ENCODE measurements at places on chromosomes 1 and 21.

GRCh38 chr21:38847556-38847955 is 41.8 kb downstream of the ETS2 start:
- no peak for DNase-seq

DNA sequence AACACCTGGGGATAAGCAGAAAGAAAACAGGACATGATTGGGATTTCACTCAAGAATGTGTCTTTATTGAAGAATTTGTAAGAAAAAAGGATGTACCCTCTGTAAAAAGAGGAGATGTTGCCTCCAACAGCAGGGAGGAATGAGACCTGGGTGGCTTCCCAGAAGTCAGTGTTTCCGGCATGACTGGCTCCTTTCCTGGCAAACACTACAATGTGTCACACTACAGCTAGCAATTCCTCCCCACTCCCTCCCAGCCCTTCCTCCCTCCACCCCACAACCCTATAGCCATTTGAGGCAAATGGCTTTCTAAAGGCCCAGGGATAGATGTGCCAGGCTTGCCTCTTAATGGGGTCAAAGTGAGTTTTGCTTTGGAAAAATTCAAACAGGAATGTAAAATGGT is 11.5 kb upstream of the COL8A2 start:
- peak; percentile 54 for DNase-seq

DNA sequence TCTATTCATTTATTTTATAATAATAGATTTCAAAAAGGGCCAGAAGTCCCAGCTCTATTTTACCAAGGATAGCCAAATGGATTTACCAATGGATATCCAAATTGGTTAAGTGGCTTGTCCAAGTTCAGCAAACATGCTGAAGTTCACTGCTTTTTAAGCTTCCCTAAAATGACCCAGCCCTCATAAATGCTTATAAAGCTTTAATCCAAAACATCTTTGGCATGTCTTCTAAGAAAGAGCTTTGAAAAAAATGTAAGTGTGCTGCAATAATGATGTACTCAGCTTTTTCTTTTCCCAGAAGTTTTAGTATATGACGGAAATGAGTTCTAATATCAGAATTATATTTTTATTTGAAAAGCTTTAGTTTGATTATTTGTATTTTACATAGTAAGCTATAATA is 451.5 kb upstream of the ADAMTS5 start:
- DNase-seq = no peak

DNA sequence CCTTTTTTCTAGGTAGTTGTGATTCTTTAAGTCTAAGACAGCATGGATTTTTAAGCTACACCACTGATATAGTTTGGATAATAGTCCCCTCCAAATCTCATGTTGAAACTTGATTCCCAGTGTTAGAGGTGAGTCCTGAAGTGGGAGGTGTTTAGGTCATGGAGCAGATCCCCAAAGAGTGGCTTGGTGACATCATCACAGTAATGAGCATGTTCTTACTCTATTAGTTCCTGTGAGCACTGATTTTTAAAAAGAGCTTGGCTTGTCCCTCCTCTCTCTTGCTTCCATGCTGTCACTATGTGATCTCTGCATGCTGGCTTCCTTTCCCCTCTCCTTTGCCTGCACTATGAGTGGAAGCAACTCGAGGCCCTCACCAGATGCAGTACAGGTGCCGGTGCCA is 115.5 kb downstream of the LEPR start:
- DNase-seq = no peak

- no peak for DNase-seq
Observed at GRCh38 chr1:12339811-12340543, 110.1 kb downstream of the VPS13D start.

- no peak for DNase-seq
Observed at GRCh38 chr1:186849271-186849671, 20.5 kb downstream of the PLA2G4A start.

DNA sequence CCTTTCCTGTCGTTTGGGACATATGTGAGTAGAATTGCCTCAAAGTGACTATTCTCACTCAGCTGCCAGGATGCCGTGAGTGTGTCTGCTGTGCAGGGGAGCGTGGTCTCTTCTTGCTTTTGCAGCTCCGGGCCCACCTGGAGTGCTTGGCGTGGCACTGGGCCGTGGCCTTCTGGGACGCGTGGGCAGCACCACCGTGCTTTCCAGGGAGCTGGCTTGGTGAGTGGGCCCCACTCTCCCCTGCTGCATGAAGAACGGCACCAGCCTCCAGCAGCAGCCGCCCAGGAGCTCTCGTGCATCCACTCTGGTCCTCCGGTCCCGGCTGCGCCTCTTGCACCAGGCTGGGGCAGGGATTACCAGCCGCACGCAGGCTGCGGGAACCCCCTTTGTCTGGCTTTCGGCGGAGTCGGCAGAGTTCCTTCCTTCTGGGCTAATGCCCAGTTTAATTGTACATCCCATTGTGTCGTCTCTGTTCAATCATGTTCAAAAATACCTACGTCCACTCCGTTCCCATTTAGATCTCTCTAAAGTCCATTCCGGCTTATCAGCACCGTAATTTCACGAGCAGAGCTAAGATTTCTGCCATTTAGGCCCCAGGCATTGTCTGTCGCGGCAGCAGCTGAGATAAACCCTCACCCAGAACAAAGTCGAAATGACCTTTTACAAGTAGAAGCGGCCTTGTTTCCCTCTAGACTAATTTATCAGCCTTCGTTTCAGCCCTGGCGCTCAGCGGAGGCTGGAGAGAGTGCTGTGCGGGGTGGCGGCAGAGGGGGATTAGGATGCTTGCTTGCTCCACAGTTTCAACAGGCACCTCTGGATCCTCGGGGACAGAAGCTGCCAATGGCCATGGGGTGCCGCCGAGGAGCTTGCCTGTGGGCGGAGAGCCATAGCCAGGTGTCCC is 129.6 kb downstream of the PRDM16 start:
- no peak for DNase-seq

DNA sequence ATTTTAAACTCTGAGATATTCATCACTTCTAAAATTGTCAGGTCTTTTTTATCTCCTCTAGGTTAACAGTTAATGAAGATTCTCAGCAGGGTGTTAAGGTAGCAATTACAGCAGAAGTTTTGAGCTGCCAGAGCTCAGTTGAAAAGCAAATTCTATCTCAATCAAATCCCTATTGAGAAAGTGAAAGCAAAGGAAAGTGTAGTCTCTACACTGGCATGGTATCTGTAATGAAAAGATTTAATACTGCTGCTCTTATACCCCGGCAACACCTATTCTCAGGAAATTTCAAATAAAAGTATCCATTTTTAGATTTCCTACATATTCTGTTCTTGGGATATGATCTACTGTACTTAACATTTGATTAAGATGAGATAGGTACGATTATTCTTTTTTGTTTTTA is 913.5 kb downstream of the MRPL39 start:
- DNase-seq = no peak

- DNase-seq = no peak
Observed at GRCh38 chr1:165675794-165676193, 22.6 kb downstream of the ALDH9A1 start.

DNA sequence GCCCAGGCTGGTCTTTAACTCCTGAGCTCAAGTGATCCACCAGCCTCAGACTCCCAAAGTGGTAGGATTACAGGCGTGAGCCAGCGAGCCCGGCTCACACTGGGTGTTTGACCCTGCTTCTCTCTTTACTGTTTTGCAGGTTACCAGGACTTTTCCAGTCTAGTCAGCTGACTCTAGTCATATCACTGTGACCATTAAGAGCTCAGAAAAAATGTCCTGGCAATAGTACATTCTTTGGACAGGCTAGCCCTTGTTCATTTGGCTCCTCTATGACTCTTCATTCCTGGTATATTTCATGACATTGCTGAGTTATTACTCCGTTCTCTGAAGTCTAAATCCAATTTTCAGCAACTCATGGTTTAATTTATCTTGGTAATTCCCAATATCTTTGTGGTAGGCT is 8.0 kb upstream of the CA6 start:
- DNase-seq = no peak

- DNase-seq = no peak
Observed at GRCh38 chr1:117032681-117033539, 27.2 kb upstream of the TTF2 start.

GRCh38 chr1:19925342-19926070 is 2.1 kb upstream of the PLA2G2E start:
- DNase-seq = no peak

DNA sequence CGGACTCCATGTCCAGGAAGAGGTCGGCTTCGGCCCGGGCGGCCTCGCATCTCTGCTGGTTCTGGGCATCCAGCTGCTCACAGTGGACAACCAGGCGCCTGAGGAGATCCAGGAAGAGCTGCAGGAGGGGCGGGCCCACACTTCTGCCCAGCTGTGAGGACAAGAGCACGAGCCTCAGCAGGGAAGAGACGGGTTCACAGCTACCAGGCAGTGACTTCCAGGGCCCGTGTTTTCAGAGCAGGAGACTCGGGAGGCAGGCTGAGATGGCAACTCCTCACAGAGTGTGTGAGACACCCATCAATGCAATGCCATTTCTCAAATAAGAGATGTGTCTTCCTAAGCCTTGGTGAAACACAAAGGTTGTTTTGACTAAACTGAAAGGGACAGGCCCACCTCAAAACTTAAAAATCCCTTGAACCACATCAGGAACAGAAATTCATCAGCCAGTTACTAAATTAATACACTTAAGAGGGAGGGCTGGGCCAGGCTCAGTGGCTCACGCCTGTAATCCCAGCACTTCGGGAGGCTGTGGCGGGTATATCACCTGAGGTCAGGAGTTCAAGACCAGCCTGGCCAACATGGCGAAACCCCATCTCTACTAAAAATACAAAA is 43.4 kb downstream of the URB1 start:
- no peak for DNase-seq

DNA sequence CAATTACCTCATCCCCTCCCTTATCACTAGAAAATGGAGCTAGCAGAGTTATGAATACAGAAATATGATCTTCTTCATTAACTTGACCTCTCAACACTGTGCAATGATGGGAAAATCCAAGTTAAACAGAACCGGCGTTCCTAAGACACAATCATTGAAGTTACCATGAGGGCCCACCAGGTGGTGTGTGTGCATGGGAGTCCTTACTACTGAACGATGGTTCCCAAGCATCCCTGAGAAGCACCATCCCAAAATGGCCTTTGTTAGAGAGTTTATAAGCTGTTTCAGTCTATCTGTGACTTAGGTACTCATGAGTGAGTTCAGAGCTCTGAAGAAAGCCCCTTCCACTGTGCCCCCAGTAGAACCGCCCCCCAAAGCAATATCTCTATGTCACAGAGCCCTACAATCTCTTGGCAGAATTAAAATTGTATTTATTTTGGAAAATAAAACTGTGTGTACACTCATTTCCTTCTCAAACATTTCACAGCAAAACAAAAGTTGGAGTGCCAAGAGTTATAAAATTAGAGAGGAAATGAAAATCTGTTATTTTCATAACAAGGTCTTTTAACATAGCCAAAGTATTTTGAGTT is 56.8 kb downstream of the PLD5 start:
- peak; percentile 64 for DNase-seq

DNA sequence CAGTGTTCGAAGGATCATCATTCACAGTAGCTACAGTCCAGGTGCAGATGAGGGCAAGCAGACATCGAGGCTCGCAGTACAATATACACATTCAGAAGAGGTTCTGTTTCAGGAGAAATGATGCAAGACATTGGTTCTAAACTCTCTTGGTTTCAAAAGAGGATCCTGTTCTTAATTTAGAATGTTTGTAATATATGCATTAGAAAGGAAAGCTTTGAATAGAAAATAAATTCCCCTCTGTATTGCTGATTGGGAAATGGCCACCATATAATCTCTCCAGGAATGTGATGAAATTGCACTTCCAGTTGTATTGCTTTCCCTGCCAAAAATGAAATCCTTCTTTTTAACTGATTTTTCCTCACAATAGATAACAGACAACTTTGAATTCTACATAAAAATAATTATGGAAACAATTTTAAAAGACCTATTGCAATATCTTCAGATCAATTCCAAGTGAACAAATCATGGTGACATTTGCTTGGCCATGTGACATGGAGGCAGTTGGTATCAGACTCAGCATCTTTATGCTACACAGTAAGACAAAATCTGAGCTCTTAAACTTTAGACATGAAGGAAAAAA is 27.6 kb upstream of the SIPA1L2 start:
- no peak for DNase-seq

DNA sequence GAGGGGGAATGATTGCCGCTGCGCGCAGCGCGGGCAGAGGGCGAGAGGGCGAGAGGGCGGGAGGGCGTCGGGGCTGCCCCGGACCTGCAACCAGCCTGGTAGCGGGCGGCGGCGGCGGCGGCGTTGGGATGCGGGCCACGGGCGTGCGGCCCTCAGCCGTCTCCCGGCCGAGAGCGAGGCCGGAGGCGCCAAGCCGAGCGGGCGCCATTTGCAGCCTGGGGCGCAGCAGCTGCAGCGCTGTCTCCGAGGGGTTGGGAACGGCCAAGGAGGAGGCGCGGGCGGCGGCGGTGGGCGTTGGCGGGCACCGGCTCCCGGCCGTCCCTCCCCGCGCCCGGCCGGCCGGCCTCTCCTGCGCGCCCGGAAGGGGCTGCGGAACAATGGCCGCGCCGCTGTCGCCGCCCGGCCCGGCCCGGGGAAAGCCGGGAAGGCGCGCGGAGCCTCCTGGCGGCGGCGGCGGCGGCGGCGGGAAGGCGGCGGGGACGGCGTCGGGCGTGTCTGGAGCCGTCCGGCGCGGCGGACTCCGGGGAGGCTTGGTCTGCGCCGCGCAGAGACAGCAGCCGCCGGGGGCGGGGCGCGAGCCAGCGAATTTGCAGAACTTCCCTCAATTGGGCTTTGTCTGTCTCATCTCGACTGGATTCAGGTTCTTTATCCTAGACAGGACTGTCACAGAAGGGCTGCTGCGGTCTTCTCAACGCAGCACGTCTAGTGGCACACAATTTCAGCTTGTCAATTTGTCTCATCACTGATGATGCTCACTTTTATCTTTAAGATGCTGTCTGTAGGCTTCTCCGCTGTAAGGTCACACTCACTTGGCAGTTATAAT is 35.7 kb downstream of the ZBTB8B start:
- DNase-seq = peak; percentile 64

- peak; percentile 84 for DNase-seq
Observed at GRCh38 chr1:37486680-37487618, 12.6 kb downstream of the ZC3H12A start.

DNA sequence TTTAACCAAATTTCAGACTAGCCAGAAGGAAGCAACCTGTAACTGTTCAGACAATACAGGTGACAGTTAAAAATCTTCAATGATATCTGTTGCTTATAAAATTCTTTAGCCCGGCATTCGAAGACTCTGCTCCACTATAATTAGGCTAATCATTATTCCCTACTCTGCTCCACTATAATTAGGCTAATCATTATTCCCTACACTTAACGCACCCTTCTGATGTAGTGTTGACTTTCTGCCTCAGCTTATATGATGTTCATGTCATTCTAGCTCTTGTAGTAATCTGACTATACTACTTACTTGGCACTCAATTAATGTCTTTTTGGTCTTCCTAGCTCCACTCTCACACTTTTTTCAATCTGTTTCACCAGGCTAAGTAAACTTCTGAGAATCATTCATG is 13.3 kb downstream of the TESK2 start:
- no peak for DNase-seq

Measured in uterus (tissue), 4 donors.